ENCODE measurements at places on chromosomes 2 and 18.

DNA sequence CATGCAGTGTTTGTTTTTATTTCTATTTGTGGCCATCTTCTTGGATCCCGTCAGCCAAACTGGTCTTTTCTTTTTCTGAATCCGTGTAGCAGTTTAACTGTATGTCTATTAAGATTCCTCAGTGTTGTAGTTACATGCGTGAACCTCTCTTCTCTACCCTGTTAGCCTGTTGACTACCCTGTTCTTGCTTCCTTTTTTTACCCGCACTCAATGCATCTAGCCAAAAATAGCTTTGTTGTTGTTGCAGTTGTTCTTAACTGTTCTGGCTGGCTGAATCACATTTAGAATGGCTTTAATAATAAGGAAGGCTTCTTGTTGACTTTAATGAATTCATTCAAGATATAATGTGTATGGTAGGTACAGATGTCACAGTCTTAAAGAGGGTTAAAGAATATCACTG lies 137.1 kb downstream of the LCLAT1 start:
- DNase-seq = no peak

GRCh38 chr2:150885236-150885635 lies 376.4 kb downstream of the RBM43 start:
- no peak for DNase-seq

- DNase-seq = peak; percentile 19
Measured at GRCh38 chr2:146312899-146313298, 1531.9 kb upstream of the ACVR2A start.

GRCh38 chr2:145771525-145771924 lies 1251.6 kb upstream of the ZEB2 start:
- no peak for DNase-seq

DNA sequence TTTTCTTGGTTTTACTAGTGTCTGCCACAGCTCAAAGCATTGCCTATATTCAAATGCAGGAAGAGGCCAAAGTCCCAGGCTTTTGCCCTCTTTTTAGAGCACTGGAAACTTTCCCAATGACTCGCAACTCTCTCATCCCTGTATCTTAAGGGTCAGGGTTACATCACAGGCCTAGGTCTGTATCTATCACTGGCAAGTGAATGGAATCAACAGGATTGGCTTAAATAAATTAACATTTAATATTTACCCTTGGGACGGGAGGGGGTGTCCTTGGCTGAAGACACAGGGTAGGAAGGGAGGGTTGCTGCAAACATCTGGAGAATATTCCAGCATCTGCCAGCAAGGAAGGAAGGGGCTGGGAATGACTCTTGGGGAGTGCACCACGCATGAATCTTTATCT lies 242.6 kb downstream of the SLC4A3 start:
- DNase-seq = no peak

- peak; percentile 20 for DNase-seq
Measured at GRCh38 chr2:44753552-44754285, 187.8 kb upstream of the SIX3 start.

DNA sequence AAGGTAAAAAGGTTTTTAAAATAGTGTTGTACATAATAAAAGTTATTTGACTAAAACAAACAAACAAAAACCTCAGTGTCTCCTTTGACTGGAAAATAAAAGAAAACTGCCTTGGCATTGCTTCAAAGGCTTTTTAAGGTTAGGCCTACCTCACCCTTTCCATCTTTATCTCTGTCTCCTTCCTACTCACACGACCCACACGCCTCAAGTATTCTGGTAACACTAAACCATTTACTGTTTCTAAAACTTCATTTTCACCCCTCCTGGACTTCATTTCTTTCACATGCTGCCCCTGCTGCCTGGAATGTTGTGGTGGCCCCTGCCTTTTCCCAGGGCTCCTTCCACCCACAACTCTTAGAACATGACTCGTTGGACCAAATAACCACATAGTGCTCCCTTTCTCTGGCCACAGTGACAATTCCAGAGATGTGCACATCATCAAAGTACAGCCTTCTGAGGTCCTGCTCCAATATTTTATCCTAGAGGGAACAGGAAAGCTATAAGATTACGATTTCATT lies 54.0 kb downstream of the ERBB4 start:
- peak; percentile 10 for DNase-seq

DNA sequence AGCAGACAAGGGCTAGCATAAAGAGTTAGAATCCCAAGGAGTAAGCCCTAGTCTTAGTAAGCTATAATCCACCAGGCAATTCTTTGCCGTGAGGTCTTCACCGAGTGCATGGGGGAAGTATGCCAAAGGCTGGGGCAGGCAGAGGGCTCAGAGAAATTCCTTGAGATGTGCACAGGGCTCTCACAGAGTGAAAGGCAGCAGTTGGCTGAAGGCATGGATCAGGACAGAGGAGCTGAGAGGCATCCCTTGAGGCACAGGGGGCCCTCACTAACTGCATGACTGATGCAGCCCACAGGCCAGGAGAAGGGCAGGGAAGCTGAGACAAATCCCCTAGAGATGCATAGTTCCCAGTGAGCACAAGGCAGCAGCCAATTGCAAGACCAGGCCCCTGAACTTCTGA lies 34.1 kb downstream of the PTH2R start:
- no peak for DNase-seq

DNA sequence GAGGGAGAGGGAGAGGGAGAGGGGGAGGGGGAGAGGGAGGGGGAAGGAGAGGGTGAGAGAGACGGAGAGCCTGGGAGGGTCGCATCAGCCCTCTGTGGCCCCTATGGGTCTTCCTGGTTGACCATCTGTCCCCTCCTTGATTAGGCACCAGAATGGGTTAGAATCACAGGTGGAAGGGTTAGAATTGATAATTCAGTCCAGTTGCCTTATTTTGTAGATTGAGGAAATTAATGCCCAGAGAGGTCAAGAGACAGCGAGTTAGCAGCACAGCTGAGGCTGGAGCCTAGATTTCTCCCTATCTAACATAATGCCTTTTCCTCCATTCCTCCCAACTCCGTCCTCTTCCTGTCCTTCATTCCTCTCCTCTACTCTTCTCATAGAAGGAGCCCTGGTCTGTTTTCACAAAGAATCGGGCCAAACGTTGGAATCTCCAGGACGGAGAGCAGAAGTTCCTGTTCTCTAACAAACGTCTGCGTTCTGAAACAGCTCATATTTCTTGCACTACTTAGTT lies 338 bp upstream of the THUMPD2 start:
- DNase-seq = peak; percentile 11

DNA sequence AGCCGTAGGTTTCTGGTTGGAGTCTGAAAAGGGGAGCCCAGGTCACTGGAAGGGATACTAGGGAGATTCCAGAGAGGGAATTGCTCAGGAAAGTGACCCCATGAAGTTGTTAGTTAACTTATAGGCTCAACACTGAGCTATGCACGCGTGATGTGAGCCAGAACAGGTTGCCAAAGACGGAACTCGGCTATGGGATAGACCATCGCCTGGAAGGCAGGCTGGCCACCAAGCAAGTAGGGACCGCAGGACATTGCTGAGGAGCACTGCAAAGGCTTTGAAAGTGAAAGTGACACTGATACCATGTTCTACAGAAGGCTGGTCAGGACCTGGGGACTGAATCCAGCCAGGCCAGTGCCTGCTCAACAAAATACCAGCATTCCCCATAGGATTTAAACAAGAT lies 7.3 kb downstream of the FARP2 start:
- DNase-seq = peak; percentile 37

- DNase-seq = no peak
Measured at GRCh38 chr18:48672671-48673340, 134.0 kb downstream of the CTIF start.

DNA sequence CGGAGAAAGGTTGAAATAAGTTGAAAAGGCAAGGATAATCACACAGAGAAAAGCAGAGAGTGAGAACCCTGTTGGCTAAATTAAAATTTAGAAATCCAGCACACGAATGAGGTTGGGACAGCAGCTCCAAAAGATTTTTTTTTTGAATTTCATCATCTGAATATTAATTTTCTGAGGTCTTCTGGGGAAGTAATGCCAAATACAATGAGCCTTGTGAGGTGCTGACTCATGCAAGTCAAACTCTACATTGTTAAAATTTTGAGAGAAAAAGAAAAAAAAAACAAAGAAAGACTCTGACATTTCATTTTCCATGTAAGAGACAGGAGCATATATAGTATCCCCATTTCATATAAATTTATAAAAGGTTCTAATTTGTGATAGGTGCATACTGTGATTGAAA lies 614.2 kb upstream of the CDH2 start:
- DNase-seq = no peak

DNA sequence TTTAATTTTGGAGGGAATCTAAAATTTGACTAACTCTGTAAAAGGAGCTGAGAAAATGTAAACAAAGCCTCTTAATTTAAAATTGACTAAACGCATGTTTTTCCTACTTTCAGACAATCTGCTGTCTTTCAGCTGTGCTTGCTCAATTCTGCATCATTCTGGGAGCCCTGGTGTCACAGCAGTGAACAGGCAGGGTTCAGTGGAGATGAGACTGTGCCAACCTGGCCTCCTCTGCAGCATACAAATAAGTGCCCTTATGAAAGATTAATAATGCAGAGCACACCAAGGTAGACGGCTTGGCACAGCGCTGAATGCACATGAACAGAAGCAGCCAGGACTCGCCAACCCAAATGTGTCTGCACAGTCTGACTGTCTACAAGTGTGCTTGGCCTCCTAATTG lies 222.0 kb upstream of the CHAC2 start:
- no peak for DNase-seq

- DNase-seq = no peak
Measured at GRCh38 chr2:16726577-16726976, 60.9 kb upstream of the CYRIA start.

GRCh38 chr18:433960-434359 lies 66.5 kb downstream of the COLEC12 start:
- DNase-seq = no peak

- no peak for DNase-seq
Measured at GRCh38 chr18:8416212-8417019, 192.8 kb upstream of the RAB12 start.

DNA sequence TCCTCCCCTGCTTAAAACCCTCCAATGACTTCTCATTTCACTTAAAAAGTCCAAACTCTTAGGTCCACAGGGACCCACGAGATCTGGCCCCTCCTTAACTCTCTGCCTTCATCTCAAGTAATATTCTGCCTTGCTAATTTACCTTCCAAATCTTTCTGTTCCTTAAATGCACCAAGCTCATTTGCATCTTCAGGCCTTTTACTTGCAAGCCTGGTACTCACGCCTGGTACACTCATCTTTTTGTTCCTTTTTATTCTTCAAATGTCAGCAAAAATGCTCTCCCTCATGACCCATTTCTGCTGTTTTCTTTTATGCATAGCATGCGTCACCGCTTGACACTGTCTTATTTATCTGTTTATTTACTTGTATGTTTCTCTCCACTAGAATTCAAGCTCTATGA lies 2.7 kb upstream of the WIPF1 start:
- DNase-seq = no peak

GRCh38 chr2:239152239-239152915 lies 248.4 kb downstream of the HDAC4 start:
- no peak for DNase-seq
